Breast epithelium (tissue), 4 donors: ENCODE measurements at places on chromosomes 12 and 14. TPM values are rescaled to one million over a fixed set of nuclear protein-coding genes. Genes with fewer than 3 reads are reported as not detected.

DNA sequence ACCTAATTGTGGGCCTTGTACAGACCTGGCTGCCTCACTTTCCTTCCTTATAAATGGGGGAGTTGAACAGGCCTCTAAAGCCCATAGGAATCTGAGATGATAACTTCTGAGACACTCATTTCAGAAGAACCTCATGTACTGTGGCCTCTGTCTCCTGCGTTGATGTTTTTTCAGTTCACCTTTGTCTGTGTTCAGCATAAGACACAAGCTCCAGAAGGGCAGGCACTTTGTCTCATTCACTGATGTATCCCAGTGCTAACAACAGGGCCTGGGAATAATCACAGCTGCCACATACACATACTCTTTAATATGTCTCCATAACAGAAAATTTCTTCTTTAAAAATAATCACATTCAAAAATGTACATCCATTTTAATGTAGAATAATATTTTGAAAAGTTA is 3.3 kb downstream of the FGD6 start:
- H3K27ac ChIP-seq = no peak overlapping the region
- H3K4me1 ChIP-seq = no peaks in the 10 kb centered on the region
- H3K36me3 ChIP-seq = no peaks in the 10 kb centered on the region
- no peak for DNase-seq

- DNase-seq = no peak
- peak overlapping the region; percentile 66 for H3K27ac ChIP-seq
- no peaks in the 10 kb centered on the region for H3K36me3 ChIP-seq
These were observed 286.3 kb downstream of the NUAK1 start for GRCh38 chr12:105852496-105852895.

DNA sequence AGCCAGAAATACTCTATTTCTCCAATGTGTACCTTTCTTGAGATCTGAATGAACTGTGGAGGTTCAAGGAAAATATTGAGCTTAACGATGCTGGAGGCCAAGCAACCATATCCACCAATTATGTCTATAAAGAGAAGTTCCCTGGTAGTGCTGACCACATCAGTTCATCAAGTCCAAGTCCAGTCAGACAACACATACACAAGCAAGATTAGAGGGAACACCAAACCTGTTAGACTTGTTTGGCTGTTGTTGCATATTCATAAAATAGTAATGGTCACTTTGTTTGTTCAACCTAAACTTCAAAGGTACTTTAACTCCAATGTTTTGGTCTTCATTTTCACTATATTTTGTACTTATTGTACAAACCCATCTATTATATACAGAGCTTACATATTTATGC is 81.6 kb downstream of the LMO3 start:
- H3K27me3 ChIP-seq = no peaks in the 10 kb centered on the region
- H3K36me3 ChIP-seq = no peaks in the 10 kb centered on the region
- H3K4me3 ChIP-seq = no peak overlapping the region

GRCh38 chr12:52086944-52087835 is 7.7 kb downstream of the SMIM41 start:
- no peaks in the 10 kb centered on the region for H3K4me1 ChIP-seq
- no peaks in the 10 kb centered on the region for H3K36me3 ChIP-seq
- no peak overlapping the region for H3K4me3 ChIP-seq
- no peak for DNase-seq

- H3K4me1 ChIP-seq = no peaks in the 10 kb centered on the region
- H3K27me3 ChIP-seq = no peaks in the 10 kb centered on the region
- no peak overlapping the region for H3K4me3 ChIP-seq
- no peaks in the 10 kb centered on the region for H3K36me3 ChIP-seq
These were observed 174.8 kb upstream of the ATF7IP start for GRCh38 chr12:14190694-14191093.

DNA sequence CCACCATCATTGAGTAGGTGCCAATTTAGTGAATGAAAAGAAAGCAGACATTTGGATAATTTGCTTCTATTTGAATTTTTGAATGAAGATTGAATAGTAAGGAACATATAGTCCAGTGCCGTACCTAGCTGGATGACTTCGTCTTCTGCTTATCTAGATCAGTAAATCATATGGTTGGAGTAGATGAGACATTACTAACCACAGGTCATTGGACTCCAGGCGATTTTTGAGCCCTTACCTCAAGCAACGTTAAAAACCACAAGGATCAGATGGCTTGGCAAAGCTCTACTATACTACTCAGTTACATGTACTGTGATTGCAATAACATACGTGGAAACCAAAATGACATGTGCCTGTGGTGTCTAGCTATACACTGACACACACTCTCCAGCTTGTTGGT is 1.7 kb upstream of the SPATS2 start:
- no peaks in the 10 kb centered on the region for H3K4me1 ChIP-seq
- no peaks in the 10 kb centered on the region for H3K27me3 ChIP-seq
- no peaks in the 10 kb centered on the region for H3K36me3 ChIP-seq
- H3K27ac ChIP-seq = no peak overlapping the region
- DNase-seq = no peak

GRCh38 chr12:32483499-32483898 is 84.1 kb downstream of the FGD4 start:
- H3K4me3 ChIP-seq = no peak overlapping the region
- no peaks in the 10 kb centered on the region for H3K36me3 ChIP-seq
- no peak overlapping the region for H3K27ac ChIP-seq
- no peaks in the 10 kb centered on the region for H3K4me1 ChIP-seq

DNA sequence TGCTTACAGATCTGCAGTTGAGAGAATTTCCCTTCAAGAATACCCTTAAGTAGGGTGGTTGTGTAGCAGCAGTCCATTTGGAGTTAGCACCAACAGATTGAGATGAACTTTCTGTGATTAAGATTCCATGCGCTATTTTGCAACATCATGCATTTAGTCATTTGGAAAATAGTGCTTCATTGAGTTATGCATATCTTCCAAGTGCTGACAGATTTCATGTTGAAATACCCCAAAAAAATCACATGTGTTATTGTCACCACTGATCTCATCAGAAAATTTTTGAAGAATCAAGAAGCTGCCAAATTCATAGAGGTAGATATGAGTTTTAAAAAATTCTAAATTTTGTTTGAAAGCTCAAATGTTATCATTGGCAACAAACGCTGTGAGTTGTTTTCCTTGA is 35.5 kb upstream of the OSBPL8 start:
- no peaks in the 10 kb centered on the region for H3K36me3 ChIP-seq
- no peak overlapping the region for H3K27ac ChIP-seq
- H3K27me3 ChIP-seq = no peaks in the 10 kb centered on the region
- DNase-seq = no peak
- H3K4me1 ChIP-seq = no peaks in the 10 kb centered on the region

GRCh38 chr14:53710615-53711014 is 246.0 kb downstream of the BMP4 start:
- no peak overlapping the region for H3K27ac ChIP-seq
- no peaks in the 10 kb centered on the region for H3K4me1 ChIP-seq
- DNase-seq = no peak
- H3K36me3 ChIP-seq = no peaks in the 10 kb centered on the region

GRCh38 chr12:66603981-66604479 is 74.8 kb downstream of the GRIP1 start:
- no peak overlapping the region for H3K27ac ChIP-seq
- H3K4me1 ChIP-seq = no peaks in the 10 kb centered on the region
- H3K4me3 ChIP-seq = no peak overlapping the region
- H3K36me3 ChIP-seq = no peaks in the 10 kb centered on the region
- H3K27me3 ChIP-seq = no peaks in the 10 kb centered on the region
- no peak for DNase-seq

DNA sequence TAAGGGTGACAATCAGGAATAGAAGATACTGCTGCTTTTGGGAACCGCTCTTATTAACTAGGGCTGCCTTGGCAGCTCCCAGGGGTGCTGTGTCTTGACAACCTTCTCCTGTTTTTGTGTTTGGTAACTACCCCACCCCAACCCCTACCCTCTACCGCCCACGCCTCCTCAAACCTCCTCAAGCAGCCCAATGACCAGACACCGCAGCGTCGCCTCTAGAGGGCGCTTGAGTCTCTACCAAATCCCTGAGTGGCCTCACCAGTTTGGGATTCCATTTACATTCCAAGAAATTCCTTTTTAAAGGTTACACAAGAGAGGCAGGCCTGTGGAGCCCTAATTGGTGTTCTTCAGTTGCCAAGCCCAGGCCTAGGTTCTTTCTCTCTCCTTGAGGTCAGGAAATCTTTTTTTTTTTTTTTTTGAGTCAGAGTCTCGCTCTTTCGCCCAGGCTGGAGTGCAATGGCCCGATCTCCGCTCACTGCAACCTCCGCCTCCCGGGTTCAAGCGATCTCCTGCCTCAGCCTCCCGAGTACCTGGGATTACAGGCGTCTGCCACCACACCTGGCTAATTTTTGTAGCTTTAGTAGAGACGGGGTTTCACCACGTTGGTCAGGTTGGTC is 72.4 kb upstream of the USP44 start:
- no peak overlapping the region for H3K4me3 ChIP-seq
- peak; percentile 71 for DNase-seq
- no peaks in the 10 kb centered on the region for H3K36me3 ChIP-seq
- H3K4me1 ChIP-seq = no peaks in the 10 kb centered on the region
- H3K27me3 ChIP-seq = no peaks in the 10 kb centered on the region
- peak overlapping the region; percentile 69 for H3K27ac ChIP-seq

DNA sequence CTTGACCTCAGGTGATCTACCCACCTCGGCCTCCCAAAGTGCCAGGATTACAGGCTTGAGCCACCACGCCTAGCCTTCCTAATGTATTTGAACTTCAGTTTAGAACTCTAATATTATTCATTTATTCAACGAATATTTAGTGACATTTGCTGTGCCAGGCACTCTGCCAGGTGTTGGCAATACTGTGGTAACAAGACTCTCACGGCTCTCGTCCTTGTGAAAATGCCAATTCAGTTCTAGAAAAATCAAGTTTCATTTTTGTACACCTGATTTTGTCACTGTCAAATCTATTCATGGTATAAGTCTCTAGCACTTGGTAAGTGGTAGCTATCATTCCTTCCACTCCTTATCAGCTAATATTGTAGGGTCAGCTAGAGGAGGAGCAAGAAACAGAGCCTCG is 6.3 kb upstream of the PWP1 start:
- H3K4me3 ChIP-seq = no peak overlapping the region
- no peaks in the 10 kb centered on the region for H3K4me1 ChIP-seq
- no peak overlapping the region for H3K27ac ChIP-seq
- no peaks in the 10 kb centered on the region for H3K27me3 ChIP-seq

GRCh38 chr14:61362072-61362750 is 40.8 kb downstream of the PRKCH start:
- H3K36me3 ChIP-seq = no peaks in the 10 kb centered on the region
- H3K27me3 ChIP-seq = no peaks in the 10 kb centered on the region
- no peak for DNase-seq
- H3K4me1 ChIP-seq = no peaks in the 10 kb centered on the region
- H3K4me3 ChIP-seq = no peak overlapping the region
- no peak overlapping the region for H3K27ac ChIP-seq

- no peak for DNase-seq
- no peak overlapping the region for H3K4me3 ChIP-seq
- H3K4me1 ChIP-seq = peaks cover 15% of the 10 kb centered on the region
These were observed 7.3 kb downstream of the TESC start for GRCh38 chr12:117091758-117092510.

- no peak overlapping the region for H3K4me3 ChIP-seq
- no peaks in the 10 kb centered on the region for H3K27me3 ChIP-seq
- no peaks in the 10 kb centered on the region for H3K4me1 ChIP-seq
- H3K27ac ChIP-seq = peak overlapping the region; percentile 40
- no peaks in the 10 kb centered on the region for H3K36me3 ChIP-seq
These were observed 282.1 kb upstream of the GRIP1 start for GRCh38 chr12:66960704-66961690.

- no peaks in the 10 kb centered on the region for H3K27me3 ChIP-seq
- no peak for DNase-seq
- no peak overlapping the region for H3K4me3 ChIP-seq
- H3K27ac ChIP-seq = no peak overlapping the region
- no peaks in the 10 kb centered on the region for H3K36me3 ChIP-seq
- H3K4me1 ChIP-seq = no peaks in the 10 kb centered on the region
These were observed 34.1 kb downstream of the HEATR5A start for GRCh38 chr14:31386271-31386670.

DNA sequence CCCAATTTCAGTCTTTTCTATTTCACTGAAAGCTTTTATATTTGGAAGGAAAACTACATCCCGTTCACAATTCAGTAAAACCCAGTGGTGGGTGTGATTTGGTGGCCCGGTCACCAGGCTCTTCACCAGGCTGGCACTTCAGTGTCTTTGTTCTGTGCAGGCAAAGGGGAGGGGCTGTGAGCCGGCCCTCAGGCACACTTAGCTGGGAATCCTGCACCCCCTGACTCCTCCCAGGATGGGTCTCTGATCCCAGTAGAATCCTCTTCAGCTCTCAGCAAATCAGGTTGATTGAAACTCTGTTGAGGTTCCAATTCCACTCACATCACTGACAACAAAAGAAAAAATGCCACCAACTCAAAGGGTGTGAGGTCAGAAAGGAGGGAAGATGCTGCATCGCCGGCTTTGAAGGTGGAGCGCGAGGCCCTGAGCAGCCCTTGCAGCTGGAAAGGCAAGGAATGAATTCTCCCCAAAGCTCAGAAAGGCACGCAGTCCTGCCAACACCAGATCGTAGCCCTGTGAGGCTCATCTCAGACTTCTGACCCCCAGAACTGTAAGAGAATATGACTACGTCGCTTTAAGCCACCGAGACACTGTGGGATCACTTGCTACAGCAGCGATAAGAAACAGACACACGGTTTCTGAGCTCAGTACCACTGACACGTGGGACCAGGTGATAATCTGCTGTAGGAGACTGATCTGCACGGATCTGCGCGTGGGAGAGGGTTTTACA is 166.6 kb downstream of the PIWIL1 start:
- DNase-seq = no peak
- no peak overlapping the region for H3K4me3 ChIP-seq
- H3K4me1 ChIP-seq = no peaks in the 10 kb centered on the region
- no peaks in the 10 kb centered on the region for H3K36me3 ChIP-seq
- H3K27ac ChIP-seq = no peak overlapping the region
- H3K27me3 ChIP-seq = no peaks in the 10 kb centered on the region

DNA sequence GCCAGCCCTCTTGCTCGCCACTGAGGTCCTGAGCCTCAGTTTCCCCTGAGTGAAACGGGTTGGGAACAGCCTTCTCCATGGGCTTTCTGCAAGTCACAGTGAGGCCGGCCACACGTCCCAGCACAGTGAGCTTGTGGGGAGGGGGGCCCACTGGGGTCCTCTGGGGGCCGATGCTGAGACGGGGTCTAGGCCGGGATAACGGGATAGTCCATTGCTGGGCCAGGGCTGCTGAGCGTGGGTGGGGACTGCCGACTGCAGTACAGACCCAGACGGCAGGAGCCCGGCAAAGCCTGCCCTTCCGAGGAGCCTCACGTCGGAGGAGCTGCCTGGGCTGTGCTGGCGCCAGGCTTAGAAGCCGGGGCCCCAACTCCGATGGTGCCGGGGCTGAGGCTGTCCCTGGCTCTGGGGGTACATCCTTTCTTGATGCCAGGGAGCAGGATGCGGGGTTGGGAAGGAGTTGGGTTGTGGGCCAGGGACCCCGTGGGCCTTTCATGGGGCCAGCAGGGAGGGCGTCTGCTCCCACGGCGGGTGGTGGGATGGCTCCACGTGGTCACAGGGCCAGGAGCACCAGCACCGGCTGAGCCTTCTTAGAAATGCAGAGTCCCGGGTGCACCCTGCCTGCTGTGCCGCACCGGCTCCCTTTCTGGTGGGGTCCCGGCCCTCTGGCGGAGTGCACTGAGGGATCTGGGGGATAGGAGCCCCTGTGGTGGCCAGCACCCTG is 24.2 kb downstream of the NOC4L start:
- H3K4me1 ChIP-seq = no peaks in the 10 kb centered on the region
- H3K4me3 ChIP-seq = no peak overlapping the region
- no peak for DNase-seq
- no peak overlapping the region for H3K27ac ChIP-seq

APOLD1 gene
- 236 TPM for total RNA-seq

GALNT9 gene
- not detected for total RNA-seq

PTHLH gene
- 2.4 TPM for total RNA-seq

VEZT gene
- total RNA-seq = 73.8 TPM

TROAP gene
- 1.8 TPM for total RNA-seq

DAO gene
- total RNA-seq = not detected

WDR89 gene
- 12.4 TPM for total RNA-seq

BTBD6 gene
- total RNA-seq = 37.0 TPM

BBOF1 gene
- total RNA-seq = 18.7 TPM

LRRC10 gene
- total RNA-seq = not detected

KRT79 gene
- 0.48 TPM for total RNA-seq

NDUFA9 gene
- 26.5 TPM for total RNA-seq
